Osteoblast (primary cell): ENCODE measurements at places on chromosomes 4 and X. TPM values are rescaled to one million over a fixed set of nuclear protein-coding genes. Genes with fewer than 3 reads are reported as not detected.

The SMIM10 gene
- 7.1 and 8.0 TPM in 2 replicates for total RNA-seq

The NLGN4X gene
- 1.4 and 11.5 TPM in 2 replicates for total RNA-seq

The BGN gene
- total RNA-seq = 139 and 210 TPM in 2 replicates

The PABPC1L2B gene
- total RNA-seq = not detected in 2 replicates
